A172 (cell line): ENCODE measurements at places on chromosomes 7 and 10. TPM values are rescaled to one million over a fixed set of nuclear protein-coding genes. Genes with fewer than 3 reads are reported as not detected.

Gene ADCYAP1R1
- 0.16 TPM in 1 of 2 replicates, not detected in the other for total RNA-seq

Gene RAB19
- total RNA-seq = not detected in 2 replicates

Gene RADIL
- 1.9 and 5.1 TPM in 2 replicates for total RNA-seq

DNA sequence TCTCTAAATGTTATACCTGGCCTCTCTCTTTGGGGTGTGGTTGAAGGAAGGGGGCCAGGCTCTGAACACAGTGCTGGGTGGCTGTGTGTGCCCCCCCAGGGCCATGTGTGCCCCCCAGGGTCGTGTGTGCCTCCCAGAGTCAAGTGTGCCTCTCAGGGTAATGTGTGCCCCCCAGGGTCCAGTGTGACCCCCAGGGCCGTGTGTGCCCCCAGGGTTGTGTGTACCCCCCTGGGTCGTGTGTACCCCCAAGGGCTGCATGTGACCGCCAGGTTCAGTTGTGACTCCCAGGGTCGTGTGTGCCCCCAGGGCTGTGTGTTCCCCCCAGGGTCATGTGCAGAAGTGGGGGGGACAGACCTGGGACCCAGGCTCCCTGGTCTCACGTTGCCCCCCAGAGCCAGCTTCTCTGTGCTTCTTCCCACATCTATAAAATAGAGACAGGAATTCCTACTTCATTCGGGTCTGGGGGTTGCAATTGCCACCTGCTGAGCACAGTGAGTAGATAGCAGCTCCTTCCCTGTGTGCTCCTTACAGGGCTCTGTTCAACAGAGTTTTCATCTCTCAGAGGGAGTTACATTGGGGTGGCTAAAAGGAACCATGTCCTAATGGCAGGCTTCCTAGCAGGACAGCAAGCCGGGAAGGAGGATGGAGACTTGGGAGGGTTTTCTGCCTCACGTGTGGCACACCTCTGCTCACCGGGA, 40.7 kb upstream of the AQP1 start:
- DNase-seq = no peak

GRCh38 chr7:26592011-26592410, 272.4 kb downstream of the SKAP2 start:
- DNase-seq = no peak

Gene CNNM1
- not detected in 2 replicates for total RNA-seq

Gene SPDYE8
- not detected in 2 replicates for total RNA-seq

Gene CYP2C8
- not detected in 2 replicates for total RNA-seq

- DNase-seq = no peak
These were observed 649 bp downstream of the ACTR3B start for GRCh38 chr7:152759949-152760853.

- no peak for DNase-seq
These were observed 494 bp upstream of the HERC4 start for GRCh38 chr10:68075550-68076004.

GRCh38 chr7:82413237-82413636, 30.3 kb downstream of the CACNA2D1 start:
- DNase-seq = no peak

- DNase-seq = no peak
These were observed 145.6 kb downstream of the DOCK4 start for GRCh38 chr7:112060625-112061024.

GRCh38 chr10:102677331-102678067, 33.2 kb downstream of the TRIM8 start:
- DNase-seq = no peak

DNA sequence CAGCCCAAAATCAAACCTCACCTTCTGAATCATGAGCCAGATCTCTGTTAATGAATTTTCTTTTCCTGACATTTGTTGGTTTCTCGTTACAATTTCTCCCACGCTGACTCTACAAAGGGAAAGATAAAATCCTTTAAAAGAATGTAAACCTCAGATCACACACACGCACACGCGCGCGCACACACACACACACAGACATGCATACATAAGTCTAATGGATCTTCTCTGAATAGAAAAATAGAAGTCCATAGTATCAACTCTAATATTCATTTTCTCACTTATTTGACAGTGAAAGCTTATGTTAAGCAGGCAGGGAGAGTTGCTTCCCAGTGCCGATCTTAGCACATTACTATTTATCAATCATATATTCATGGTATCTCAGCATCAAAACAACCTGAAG, 1.4 kb downstream of the ETV1 start:
- no peak for DNase-seq

Gene HSPA12A
- total RNA-seq = 9.7 and 12.1 TPM in 2 replicates
